ENCODE measurements at places on chromosomes 12 and 14.

DNA sequence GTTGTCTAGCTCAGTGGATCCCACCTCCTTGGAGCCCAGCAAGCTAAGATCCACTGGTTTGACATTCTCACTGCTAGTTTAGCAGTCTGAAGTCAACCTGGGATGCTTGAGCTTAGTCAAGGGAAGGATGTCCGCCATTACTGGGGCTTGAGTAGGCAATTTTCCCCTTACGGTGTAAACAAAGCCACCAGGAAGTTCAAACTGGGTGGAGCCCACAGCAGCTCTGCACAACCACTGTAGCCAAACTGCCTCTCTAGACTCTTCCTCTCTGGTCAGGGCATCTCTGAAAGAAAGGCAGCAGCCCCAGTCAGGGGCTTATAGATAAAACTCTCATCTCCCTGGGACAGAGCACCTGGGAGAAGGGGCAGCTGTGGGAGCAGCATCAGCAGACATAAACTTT is 16.7 kb upstream of the TAS2R43 start:
- no peak for DNase-seq

- no peak for DNase-seq
These were observed 93.6 kb upstream of the CNOT2 start for GRCh38 chr12:70149665-70150064.

DNA sequence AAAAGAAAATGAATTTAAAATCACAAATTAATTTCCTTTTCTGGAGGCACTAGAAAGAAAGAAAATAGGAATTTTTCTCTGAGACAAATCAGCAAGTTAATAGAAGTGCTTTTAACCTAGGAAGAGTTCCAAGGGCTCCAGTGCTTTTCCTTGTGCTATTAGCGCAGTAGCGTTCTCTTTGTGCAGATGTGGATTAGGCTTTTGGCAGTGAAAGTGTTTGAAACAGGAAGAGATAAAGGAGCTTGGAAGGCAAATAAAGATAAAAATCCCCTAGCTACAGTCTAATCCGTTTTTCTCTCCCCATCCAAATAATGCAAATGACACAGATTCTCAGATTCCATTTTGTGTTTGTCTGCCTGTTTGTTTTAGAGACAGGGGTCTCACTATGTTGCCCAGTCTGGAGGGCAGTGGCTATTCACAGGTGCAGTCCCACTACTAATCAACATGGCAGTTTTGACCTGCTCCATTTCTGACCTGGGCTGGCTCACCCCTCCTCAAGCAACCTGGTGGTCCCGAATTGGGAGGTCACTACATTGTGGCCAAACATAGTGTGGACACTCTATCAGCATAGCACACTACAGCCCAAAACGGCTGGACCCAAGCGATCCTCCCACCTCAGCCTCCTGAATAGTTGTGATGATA is 166.1 kb downstream of the PAWR start:
- peak; percentile 69 for DNase-seq

GRCh38 chr14:82755923-82756322 is 1222.3 kb upstream of the SEL1L start:
- no peak for DNase-seq

GRCh38 chr14:74843653-74844052 is 32.3 kb downstream of the PROX2 start:
- peak; percentile 68 for DNase-seq

DNA sequence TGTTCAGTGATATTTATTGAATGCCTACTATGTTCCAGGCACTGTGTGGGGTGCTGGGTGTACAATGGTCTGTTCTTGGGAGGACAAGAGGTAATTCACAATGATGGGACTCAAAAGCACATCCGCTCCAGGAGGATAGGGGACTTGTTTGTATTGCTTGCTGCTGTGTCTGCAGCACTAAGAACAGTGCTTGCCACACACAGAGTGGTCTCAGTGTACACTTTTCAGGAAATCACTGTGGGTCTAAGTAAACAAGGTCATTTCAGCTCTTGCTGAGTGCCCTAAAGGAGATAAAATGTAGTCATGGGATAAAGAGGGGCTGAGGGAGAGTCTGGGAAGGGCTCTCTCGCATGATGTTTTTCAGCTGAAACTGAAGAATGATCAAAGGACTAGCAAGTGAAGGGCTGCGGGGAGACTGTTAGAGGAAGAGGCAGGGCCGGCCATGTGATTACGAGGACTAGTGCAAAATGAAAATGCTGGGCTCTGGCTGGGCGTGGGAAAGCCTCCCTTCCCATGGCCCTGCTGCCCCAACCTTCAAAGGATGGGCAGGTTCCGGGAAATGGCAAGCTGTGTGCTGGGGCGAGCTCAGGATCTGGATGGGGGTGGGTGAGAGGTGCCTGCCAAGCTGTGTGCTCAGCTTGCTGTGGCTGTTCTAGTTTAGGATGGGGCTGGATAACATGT is 39.1 kb downstream of the ADCK1 start:
- no peak for DNase-seq

GRCh38 chr12:105321125-105321524 is 9.4 kb upstream of the C12orf75 start:
- DNase-seq, result no peak

DNA sequence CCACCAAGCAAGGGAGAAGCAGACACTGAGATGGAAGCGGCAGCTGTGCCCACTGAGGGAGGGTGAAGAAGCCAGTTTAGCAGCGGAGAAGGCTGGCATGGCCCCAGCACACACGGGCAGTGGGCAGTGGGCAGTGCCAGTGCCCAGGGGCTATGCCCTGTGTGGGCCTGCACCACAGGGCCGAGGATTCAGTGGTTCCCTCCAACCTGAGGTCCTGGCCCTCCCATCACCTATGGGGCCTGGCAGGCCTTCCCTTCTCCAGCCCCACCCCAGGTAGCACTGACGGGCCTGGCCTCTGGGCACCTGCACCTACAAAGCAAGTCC is 81.1 kb downstream of the ITPK1 start:
- DNase-seq, result no peak

DNA sequence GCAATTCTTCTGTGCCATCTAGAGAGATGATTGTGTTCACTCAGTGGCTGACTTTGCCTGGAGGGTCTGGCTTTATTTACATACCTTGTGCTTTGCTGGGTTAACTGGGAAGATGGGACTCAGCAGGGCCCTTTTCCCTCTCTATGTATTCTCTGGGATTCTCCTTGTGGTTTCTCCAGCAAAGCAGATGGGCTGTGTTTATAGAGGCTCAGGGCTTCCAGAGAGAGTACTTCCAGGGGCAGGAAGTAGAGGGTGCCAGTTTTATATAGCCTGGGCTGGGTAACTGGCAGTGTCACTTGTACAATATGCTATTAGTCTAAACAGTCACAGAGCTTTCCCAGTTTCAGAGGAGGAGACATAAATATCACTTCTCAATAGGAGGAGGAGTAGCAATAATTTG is 509.9 kb downstream of the DIO2 start:
- DNase-seq, result no peak

GRCh38 chr12:63066782-63067181 is 84.2 kb downstream of the AVPR1A start:
- no peak for DNase-seq

GRCh38 chr12:53990311-53991076 is 5.5 kb downstream of the HOXC10 start:
- DNase-seq, result no peak

DNA sequence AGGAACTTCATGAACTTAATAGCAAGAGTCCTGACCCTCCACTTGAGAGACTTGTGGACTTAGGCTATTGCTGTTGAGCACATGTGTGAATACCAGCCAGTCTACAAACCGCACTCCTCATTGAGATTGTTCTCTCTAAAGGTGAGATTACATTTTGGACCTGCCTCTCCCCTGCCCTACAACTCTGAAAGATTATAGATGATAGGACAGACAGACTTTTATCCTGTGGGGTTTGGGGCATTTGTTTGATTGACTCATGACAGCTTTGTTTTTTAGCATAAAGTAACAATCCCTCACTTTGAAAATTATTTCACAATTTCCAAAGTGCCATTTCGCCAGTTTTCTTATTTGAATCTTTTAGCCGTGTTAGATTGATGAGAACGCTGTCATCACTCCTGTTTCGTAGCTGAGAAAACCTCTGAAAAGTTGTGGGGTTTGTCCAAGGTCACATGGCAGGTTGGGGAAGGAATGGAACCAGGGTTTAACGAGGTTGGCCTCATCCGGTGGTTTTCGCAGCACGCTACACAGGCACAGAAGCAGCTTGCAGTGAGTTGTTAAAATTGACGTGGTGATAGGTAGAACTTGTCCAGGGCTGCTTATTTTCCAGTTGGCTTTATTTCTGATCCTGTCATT is 836 bp downstream of the EVL start:
- DNase-seq, result peak; percentile 24

GRCh38 chr14:95519699-95520098 is 3.2 kb upstream of the SYNE3 start:
- DNase-seq, result peak; percentile 90

DNA sequence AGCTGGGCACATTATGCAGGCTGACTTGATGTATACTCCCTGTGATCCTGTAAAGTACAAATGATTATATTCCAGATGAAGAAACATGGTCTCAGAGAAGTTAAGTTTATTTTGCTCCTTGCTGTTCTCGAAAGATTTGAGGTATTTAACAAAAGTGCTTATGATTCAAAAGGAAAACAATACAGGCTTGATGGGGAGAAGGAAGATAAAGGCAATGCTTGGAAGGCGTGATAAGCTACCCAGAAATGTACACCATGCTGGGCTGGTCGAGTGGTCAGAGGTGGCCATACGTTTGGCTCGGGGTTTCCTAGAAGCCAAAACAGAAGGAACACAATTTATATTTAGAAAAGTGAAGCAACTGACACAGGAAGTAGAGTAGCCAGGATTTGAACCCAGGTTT is 201.0 kb downstream of the KTN1 start:
- DNase-seq, result peak; percentile 59

GRCh38 chr12:66803930-66804329 is 125.1 kb upstream of the GRIP1 start:
- DNase-seq, result no peak

- no peak for DNase-seq
These were observed at the start of gene CLEC4D for GRCh38 chr12:8513256-8513655. Gene CLEC4D, plus strand, starts transcription at chr12:8513503. Its CDS starts 230 bp downstream, at chr12:8513733.

DNA sequence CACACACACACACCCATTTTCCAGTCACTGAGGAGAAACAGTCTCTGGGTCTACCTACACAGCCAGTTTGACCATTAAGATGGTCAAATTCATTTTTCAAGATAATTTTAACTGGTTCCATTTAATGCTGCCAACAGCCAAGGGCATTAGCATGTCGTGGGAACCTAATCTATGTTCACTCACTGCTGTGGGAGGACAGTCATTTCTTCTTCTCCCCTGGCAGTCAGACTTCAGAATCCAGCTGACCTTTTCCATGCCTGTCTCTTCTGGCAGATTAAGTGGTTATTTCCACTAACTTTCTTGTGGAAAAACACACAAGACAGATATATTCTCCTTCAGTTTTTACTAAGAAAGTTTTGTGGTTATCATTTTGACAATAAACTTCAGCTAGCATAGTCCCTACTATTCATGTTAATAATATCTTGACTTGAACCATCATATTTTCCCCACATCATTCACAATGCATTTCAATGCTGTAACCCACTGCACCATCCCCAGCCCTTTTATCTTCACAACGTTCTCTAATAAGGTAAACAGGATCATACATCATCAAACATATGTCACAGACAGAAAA is 82.2 kb downstream of the DAD1 start:
- DNase-seq, result no peak

GRCh38 chr12:43271659-43272058 is 280.3 kb downstream of the ADAMTS20 start:
- no peak for DNase-seq

GRCh38 chr12:40469736-40470135 is 222.5 kb upstream of the CNTN1 start:
- no peak for DNase-seq

DNA sequence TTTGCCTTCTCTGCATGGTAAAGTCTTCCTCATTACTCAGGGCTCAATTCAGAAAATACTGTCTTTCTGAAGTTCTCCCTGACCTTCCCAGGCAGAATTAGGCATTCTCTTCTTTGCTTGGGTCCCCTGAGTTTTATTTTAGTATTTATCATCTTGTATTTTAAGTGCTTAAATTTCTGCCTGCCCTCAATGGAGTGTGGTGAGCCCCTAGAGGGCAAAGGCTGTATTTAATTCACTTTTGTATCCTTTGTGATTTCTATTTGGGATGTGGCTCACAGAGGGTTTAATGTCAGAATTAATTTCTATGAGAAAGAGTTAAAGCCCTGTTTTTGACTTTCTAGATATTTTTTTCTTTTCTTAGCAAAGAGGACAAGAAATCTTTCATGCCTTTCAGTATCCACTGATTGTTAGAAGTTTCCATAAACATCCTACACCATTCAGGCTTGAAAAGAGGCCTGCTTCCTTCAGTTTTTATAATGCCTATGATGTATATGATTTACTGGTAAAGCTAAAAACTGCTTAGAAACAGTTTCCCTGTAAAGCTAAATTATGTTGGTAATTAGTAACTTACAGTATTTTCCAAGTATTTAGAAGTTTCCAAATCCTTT is 55.6 kb upstream of the PTPRB start:
- peak; percentile 61 for DNase-seq

DNA sequence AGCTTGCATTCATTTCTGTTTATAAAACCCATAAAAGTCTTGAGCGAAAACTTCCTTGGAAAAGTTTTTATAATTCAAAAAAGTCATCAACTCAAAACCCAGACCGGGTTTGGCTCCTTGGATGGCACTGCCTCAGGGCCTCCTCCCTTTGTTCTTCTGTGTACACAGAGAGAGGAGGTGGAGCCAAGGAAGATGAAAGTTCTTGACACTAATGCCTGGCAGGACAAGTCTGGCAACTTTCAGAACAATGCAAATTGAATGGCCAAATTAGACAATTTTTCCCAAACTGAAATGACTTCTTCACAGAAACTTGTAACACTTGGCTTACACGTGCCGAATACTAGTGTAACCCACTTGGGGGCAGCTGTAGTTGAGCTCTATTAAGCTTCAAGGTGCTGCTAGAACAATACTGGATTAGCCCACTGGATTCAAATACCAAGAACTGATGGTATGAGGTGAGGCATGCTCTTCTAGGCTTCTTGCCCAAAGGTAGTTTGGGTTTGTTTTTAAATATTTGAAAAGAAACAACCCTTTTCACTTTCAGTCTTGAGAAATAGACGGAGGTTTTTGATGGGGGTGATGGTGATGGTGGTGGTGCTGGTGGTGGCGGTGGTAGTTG is 86.6 kb upstream of the FRMD6 start:
- no peak for DNase-seq

GRCh38 chr12:96198965-96199364 is 4.8 kb downstream of the ELK3 start:
- peak; percentile 97 for DNase-seq

GRCh38 chr12:102806592-102806991 is 110.5 kb downstream of the PAH start:
- DNase-seq, result no peak

- no peak for DNase-seq
These were observed 125.9 kb downstream of the PRICKLE1 start for GRCh38 chr12:42463671-42464070.

DNA sequence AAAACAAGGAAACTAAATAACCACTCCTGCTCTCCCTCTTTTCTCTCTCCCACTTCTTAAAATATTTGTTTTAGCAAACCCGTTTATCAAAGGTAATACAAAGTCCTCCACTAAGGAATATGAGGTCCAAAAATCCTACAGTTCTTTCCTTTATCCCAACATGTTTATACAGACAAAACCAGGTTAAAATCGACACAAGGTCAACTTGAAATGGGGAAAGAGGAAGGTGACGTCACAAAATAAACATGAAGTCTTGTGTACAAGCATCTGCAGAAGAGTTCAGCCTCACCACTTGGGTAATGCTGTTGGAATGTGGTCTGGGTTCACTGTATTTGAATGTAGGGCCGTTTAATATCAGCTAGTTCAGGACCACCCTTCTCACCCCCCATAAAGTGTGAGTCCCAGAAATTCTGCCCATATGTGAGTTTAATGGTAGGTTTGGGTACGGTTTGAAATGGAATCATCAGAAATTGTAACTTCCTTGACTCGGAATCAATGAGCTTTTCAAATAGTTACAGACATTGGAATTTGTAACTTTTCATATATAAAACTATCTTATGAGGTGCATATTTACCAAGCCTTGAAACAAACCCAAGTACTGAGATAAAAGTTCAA is 120.0 kb upstream of the SLC38A2 start:
- peak; percentile 85 for DNase-seq

Measured in cardiac fibroblast (primary cell).